ENCODE measurements at places on chromosomes 5 and 9.

- DNase-seq, result no peak
Observed at GRCh38 chr9:35813434-35814105, 1.3 kb downstream of the HINT2 start.

- no peak for DNase-seq
Observed at GRCh38 chr5:133473291-133473690, 139.1 kb downstream of the FSTL4 start.

GRCh38 chr9:117516676-117517632 is 102.1 kb upstream of the ASTN2 start:
- DNase-seq, result no peak

DNA sequence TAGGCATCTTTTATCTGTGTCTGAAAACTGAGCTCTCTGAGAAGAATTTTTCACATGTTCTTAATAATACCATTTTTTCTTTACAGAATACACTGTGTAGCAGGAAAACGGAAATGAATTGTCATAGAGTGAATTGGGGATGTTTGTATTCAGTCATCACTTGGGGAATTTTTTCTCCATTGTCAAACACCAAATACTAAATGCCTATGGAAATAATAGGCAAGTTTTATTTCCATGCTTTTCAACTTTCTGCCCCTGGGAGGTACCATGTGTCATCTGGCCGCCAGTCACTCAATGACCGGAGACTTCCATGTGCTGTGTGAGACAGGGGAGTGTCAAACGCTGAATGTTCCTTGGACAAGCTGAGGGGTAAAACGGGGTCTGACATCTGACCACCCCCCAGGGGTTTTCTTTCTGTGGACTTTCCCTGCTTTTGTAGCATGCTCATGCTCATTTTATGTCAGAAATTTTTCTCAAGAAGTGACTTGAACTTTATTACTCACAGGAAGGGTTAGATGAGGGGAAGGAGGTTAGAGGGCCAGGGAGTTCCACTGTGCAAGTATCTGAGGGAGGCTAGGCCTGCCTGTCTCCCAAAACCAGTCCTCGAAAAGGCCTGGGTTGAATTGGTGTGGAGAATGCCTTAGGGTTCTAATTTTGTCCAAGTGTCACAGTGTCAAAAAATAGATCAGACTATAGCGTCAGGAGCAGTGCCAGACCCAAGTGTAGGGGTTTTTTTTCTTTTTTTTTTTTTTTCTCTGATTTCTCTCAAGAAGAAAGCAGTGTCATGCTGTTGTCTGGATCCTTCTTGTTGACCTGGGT is 438.6 kb downstream of the AGTPBP1 start:
- no peak for DNase-seq

DNA sequence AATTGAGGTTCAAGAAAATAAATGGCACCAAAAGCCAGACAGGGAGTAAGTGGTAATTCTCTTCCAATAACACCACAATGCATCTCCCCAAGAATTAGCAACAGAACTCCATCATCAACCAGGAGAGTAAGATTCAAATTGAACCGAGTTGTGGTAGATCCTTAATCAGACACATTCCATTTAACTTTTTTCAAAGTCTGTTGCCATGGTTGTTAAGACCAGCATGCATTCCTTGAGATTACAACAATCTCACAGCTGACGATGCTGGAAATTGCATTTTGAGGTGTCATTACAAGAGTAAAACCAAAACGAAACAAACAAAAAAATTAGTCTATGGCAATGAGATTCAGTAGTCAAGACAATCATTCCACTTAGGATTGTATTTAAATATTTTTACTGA is 78.9 kb upstream of the ZNF462 start:
- no peak for DNase-seq
